ENCODE measurements at places on chromosomes 5 and 9.

DNA sequence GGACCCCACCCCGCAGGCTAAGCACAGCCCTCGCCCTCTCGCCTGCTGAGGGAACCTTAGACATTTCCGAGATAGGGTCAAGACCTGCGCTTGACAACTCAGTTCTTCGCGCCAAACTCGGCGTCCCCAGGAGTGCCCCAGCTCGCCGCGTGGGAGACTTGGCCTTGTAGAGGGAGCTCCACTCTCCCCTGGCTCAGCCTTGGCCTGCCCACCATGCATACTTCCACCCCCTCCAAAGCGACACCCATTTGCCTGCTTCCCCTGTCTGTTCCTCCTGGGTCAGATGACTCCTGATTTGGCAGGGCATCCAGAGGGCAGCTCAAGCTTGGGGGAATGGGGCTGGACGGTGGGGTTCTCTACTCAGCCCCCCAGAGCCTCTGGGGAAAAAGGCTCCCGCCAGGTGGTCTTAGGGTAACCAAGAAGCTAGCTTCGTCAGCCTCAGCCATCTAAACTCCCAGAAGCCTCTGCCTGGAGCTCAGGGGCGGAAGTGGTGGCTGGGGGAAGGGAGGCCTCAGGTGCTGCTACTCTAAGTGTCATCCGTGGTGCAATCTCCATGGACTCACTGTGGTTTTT is 560 bp downstream of the DOCK2 start:
- DNase-seq, result peak; percentile 72

GRCh38 chr5:148913985-148914431 is 87.6 kb downstream of the ADRB2 start:
- DNase-seq, result no peak

DNA sequence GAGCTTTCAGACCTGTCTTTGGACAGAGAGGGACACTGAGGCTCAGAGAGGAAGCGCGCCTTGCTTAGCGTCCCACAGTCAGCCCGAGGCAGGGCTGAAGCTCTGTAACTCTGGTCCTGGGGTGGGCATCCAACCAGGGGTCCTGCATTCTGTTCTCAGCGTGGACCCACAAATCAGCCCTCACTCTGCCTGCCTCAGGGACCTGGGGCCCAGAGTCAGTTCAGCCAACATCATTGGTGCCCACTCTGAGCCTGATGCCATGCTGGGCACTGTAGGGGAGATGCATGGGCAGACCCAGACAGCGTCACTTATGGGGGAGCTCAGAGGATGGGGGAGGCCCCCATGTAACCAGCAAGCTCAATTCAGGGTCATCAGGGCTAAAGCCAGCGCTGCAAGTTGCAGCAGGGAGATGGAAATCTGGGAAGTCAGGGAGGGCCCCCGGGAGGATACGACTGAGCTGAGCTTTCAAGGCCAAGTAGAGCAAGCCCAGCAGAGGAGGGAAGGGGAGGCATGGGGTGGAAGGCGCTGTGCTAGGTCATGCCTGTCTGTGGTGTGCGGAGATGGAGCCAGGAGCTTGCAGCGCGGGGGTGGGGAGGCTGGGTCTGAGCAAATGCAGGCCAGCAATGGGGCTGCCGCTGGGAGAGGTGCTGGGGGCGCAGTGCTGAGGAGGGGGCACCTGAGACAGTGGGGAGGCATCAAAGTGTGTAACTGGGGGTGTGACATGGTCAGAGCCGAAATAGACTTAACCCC is 21.1 kb downstream of the CORO2A start:
- DNase-seq, result no peak

GRCh38 chr9:97983589-97984187 is 547 bp downstream of the ANP32B start:
- DNase-seq, result peak; percentile 67

- DNase-seq, result no peak
Observed at GRCh38 chr9:29830821-29831220, 2257.5 kb upstream of the C9orf72 start.

DNA sequence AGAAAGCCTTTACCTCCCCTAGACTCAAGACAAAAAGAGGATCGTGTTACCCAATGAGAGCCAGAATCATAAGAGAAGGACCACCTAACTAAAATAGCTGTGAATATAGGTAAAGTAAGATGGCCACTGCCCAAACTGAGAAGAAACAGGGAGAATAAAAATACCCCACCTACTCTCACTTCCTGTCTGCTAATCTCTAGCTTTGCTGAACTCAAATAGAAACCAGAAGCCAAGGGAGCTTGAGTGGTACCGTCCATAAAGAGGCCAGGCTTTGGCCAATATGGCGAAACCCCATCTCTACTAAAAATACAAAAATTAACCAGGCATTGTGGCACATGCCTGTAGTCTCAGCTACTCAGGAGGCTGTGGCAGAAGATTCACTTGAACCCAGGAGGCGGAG is 123.0 kb upstream of the FST start:
- no peak for DNase-seq

GRCh38 chr5:51987239-51987638 is 604.0 kb downstream of the ISL1 start:
- no peak for DNase-seq

DNA sequence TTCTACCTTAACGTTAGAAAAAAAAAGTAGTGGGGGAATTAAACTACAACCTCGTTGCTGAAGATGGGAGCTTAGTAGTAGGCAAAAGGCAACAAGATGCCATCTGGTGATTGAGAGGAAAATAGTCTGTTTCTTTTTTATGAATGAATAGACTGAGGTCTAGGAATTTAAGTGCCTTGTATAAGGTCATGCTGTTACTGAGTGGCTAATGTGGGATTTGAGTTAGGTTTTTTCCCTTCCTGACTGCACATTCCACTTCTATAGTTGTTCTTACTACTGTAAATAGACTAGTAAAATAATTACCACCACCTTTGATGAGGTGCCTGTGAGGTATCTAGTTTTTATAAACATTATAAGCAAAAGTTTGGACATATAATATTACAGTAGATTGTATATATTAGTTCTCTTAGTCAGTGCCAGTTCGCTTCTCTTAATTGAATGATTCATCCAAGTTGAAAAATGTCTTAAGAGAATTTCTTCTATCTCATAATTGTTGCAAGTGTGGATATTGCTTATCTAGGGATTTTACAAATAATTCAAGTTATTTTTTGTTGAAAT is 19.1 kb downstream of the FSD1L start:
- no peak for DNase-seq

GRCh38 chr5:37532976-37533740 is 154.0 kb downstream of the WDR70 start:
- DNase-seq, result no peak

- no peak for DNase-seq
Observed at GRCh38 chr5:112480501-112480900, 61.4 kb upstream of the EPB41L4A start.

- no peak for DNase-seq
Observed at GRCh38 chr9:38339087-38339486, 53.4 kb upstream of the ALDH1B1 start.

- DNase-seq, result no peak
Observed at GRCh38 chr9:3447143-3447542, 78.7 kb downstream of the RFX3 start.

GRCh38 chr5:180238631-180239030 is 29.6 kb upstream of the RASGEF1C start:
- no peak for DNase-seq

GRCh38 chr9:87479801-87480201 is 17.9 kb upstream of the DAPK1 start:
- peak; percentile 70 for DNase-seq

DNA sequence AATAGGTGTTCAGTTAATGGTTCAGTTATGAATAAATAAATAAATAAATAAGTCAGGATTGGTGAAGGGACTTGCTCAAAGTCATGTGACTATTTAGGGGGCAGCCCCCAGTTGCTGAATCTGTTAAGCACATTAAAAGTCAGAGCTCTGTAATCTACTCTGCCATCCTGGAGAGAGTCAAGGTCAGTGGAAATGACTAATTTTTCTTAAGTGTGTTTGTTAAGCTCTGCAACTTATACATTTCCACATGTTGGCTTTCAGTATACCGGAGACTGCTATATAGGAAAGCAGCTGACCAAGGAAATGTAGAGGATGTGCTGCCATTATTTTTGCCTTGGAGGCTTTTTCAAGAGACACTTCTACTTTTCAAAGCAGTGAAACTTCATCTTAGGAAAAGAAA is 57.9 kb downstream of the KIAA1958 start:
- no peak for DNase-seq

DNA sequence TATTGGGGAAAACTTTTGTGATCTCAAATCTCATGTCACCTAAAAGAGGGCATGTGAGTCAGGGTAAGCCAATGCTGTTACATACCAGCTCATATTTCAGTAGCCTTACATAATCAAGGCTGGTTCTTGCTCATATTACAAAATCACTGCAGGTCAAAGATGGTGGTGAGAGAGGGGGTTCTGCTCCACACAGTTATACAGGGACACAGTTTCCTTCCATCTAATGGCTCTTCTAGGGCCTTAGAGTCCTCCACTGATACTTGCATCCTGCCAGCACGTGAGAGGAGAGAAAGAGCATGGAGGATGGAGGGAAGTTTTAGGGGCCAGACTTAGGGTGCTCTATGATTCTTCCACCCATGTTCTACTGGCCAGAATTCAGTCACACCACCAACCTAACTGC is 130.0 kb downstream of the LIFR start:
- DNase-seq, result no peak

DNA sequence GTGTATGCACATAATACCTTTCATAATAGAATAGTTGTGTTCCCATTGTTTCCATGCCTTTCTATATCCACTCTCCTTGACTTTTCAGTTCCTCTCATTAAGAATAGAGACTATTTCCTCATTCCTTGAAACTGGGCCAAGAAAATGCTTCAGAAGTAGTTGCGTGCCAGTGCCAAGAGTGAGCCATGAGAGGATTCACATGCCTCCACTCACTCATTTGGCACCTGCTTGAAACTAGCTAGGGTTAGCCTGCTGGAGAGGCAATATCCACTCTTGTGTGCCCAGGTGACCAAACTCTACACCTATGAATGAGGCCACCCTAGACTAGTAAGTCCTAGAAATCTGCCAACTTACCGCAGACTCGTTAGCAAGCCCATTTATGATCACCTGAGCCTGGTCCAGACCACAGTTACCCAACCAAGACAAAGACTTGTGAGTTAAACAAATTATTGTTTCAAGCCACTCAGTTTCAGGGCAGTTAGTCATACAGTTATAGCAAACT is 276.3 kb downstream of the EPB41L4A start:
- no peak for DNase-seq

DNA sequence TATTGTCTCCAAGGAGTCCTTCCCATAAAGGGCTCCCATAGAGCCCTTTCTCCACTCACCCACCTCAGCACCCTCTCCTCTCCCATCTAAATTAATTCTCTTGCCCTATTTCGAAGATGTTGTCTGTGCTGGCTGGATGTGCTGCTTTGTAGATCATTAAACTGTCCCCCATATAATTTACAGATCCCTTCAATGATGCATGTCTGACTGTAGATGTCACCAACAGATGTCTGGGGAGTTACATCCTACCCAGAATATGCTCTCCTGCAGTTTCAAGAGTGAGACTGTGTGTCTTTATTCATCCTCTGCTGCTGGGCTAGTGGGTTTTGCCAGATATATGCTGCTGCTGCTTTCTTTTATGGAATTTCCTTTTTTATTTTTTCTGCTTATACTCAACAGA is 351.2 kb downstream of the MLLT3 start:
- DNase-seq, result no peak

- DNase-seq, result no peak
Observed at GRCh38 chr9:111645806-111646205, 14.7 kb downstream of the DNAJC25 start.

- DNase-seq, result no peak
Observed at GRCh38 chr5:172834415-172835289, 601 bp downstream of the ERGIC1 start.

- DNase-seq, result no peak
Observed at GRCh38 chr9:87853302-87853701, 29.4 kb upstream of the SPATA31E1 start.

- no peak for DNase-seq
Observed at GRCh38 chr5:149770236-149770635, 40.1 kb downstream of the PPARGC1B start.

GRCh38 chr5:9799606-9800005 is 169.5 kb upstream of the TAS2R1 start:
- DNase-seq, result no peak

DNA sequence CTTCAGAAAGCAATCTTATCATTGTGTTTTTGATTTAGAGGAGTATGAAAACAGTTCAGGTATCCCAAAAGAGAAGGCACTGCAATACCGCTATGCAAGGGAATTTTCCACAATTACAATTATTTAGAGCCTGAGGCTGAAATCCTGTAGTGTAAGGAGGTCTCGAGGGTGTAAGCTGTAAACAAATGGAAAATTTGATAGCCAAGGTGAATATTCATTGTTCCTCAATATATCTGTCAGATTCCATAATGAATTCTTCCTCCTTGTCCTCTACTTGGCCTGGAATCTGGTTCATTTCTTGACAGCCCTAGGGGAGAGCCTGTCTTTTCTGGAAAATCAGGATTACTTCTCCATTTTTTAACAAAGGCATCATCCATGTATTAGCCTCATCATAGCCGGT is 63.1 kb upstream of the SMARCA2 start:
- DNase-seq, result no peak

DNA sequence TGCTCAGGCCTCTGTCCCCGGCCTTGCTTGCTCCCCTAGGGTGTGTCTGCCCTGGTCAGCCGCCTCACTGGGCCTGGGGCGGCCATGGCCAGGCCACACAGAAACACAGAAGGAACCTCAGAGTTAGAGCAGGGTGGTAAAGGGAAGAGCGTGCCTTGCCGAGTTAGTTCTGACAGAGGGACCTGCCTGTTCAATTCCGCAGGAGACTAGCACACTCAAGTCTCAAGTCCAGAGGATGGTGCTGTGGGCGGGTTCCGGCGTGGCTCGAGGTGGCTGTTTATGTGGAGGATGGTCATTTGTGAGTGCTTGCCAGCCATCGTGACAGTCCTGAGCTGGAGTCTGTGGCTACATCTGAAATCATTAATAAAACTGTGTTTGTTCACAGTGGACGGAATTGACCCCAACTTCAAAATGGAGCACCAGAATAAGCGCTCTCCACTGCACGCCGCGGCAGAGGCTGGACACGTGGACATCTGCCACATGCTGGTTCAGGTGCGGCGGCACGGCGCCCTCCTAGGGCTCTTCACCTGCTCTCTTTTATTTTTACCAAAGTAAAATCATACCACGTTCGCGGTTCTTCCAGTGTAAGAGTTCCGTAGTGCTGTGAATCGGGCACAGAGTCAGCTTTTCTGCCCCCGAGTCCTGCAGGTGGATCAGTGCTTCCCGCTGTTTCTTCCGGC is 95.5 kb upstream of the CACNA1B start:
- no peak for DNase-seq

DNA sequence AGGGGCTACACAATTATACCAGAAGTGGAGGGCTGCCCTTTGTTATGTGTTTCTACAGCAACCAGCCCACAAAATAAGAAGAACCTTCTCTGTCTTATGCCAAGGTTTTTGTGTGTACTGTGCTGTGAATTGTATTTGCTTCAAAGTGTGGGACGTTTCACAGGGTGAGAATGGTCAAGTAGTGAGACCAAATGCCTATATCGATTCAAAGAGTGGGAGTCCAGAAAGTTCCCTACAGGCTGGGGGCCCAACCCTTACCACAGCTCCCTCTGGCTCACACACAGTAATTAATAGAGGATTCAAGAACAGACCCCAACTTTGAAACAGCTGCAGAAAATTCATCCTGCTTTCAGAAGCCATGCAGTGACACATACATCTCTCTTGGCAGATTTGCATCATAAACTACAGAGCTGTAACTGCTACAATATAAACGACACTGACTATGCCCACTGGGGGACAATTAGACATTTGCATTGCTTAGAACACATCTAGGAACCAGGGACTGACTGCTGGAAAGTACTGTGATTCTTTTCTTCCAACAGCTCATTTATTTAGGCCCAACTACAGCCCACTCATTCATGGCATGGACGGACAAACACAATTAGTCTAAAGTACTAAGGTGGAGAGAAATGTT is 12.8 kb downstream of the ENC1 start:
- no peak for DNase-seq

- no peak for DNase-seq
Observed at GRCh38 chr5:135170500-135170899, 136.5 kb upstream of the PITX1 start.

All from GM13976 (cell line).